ENCODE measurements at places on chromosomes 12 and 14.

GRCh38 chr12:130683811-130684210 is 32.3 kb downstream of the RIMBP2 start:
- DNase-seq: no peak

GRCh38 chr14:32195636-32196035 is 6.2 kb upstream of the RNU6-7 start:
- no peak for DNase-seq

GRCh38 chr12:52655720-52656124 is 3.7 kb upstream of the KRT2 start:
- no peak for DNase-seq

GRCh38 chr14:84036840-84037239 is 1493.1 kb upstream of the FLRT2 start:
- DNase-seq: no peak

- DNase-seq: peak; percentile 85
Observed at GRCh38 chr14:106872611-106873446, 1346.4 kb downstream of the TMEM121 start.

DNA sequence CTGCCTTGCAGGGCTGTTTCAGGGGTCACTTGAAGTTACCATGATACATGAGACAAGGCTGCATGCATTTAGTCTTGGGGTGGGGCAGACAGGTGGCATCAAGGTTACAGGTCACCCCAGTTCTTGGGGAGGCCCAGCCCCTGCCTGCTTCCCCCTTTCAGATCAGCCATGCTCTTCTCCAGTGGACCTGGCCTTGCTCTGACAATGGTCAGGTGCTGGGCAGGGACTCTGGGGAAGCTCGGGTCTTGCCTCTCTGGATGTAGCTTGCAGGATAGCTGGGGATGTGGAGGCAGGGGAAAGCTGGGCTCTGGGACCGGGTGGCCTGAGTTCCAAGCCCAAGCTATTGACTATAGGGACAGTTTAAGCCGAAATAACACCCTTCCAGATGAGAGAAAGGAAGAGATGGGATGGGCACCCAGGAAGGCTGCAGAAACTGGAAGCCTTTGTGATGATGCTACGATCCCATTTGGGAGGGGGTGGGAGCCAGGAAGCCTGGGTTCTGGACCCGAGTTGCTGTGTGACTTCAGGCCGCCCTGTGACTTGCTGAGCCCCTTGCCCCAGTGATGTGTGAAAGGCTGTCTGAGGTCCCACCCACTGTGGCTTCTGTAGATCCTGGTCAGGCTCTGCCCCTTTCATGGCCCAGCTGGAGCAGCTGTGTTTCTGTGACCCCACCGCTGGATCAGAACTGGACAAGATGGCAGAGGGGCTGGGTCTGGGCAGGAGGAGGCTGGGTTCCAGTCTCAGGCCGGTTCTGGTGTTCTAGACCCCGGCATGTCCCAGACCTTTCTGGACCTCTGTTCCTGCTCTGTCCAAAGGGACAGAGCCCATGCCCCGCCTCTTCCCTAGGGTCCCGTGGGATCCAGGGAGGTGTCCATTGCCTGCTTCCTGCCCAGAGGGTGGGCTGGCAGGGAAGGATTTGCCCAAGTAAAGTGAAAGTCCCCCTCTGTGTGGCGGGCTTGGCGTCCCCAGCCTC is 2.1 kb downstream of the TNFAIP2 start:
- DNase-seq: no peak

GRCh38 chr12:44384136-44384535 is 492.0 kb downstream of the NELL2 start:
- DNase-seq: no peak

DNA sequence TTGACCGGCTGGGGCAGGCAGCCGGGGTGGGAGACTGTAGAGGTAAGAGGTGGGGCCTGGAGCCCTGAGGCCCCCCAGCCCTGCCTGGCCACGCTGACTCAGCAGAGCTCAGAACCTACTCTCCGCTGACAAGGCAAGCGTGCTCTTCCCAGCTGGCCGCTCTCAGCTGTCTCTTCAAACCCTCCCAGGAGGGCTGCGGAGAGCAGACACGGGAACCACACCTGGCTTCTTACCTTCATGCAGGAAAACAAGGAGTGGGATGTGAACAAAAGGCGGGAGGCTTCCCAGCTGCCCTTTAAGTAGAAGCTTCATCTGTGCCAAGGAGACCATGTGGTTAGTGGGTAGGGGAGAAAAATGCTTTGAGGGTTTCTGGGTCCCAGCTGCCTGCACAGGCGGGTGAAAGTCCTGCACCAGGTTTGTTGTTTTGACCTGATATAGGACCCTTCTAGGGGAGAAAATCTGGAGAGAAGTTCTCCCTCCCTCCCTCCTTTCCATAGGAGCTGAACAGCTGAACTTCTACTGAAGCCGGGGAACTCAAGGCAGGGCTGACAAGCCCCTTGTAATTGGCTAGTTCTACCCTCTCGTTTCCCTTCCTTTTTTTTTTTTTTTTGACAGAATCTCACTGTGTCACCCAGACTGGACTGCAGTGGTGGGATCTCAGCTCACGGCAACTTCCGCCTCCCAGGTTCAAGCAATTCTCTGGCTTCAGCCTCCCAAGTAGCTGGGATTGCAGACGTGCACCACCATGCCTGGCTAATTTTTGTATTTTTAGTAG is 12.8 kb upstream of the TESC start:
- no peak for DNase-seq

- DNase-seq: no peak
Observed at GRCh38 chr12:41536813-41537490, 348.8 kb downstream of the PDZRN4 start.

DNA sequence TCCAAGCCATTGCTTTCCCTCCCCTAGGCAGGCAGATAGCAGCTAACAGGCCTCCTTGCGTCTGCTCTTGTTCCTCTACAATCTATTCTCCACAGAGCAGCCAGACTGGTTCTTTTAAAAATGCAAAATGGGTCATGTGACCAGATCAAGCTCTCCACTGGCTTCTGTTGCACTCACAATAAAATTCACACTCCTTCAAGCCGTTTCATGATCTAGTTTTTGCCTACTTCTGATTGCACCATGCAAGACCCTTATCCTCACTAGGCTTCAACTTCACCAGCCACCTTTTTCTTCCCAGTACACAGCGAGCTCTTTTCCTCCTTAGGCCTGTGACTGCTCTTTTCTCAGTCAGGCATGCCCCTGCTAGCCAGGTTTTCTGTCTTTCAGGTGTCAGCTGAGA is 6.1 kb upstream of the KRAS start:
- no peak for DNase-seq

GRCh38 chr12:114944736-114945135 is 260.8 kb upstream of the TBX3 start:
- DNase-seq: no peak

- DNase-seq: no peak
Observed at GRCh38 chr12:96120359-96121100, 73.6 kb upstream of the ELK3 start.

DNA sequence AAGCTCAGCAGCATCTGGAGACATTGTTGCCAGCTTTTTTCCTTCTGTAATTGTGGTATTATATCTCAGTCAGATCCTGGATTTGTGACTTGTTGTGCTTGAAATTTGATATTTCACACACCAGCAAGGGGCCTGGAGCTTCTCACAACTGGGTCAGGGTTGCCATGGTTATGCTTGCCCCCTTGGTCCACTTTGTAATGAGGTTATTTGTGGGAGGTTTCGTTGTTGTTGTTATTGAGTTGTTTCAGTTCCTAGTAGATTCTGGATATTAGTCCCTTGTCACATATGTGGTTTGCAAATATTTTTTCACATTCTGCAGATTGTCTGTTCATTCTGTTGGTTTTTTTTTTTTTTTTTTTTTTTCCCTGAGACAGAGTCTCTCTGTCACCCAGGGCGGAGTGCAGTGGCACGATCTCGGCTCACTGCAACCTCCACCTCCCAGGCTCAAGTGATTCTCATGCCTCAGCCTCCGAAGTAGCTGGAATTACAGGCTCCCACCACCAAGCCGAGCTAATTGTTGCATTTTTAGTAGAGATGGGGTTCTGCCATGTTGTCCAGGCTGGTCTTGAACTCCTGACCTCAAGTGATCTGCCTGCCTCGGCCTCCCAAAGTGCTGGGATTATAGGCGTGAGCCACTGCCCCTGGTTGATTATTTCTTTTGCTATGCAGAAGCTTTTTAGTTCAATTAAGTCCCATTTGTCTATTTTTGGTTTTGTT is 80.6 kb upstream of the ETV6 start:
- no peak for DNase-seq

DNA sequence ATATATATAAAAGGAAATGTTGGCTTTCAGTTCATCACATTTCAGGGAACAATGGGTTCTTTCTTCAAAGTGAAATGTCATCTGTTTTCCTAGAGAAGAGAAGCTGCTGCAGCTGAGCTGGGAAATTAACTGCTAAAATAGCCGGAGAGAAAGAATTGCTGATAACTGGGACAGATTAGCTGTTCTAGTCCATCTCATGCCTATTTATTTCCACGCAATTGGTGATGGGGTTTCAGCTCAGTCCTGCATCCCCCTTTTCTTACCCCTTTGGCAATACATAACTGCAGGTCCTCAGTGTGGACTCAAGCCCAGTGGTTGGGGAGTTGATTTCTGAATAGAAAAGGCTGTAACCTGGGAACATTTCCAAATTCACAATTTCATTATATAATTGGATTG is 436.9 kb upstream of the TMEM132C start:
- DNase-seq: no peak

DNA sequence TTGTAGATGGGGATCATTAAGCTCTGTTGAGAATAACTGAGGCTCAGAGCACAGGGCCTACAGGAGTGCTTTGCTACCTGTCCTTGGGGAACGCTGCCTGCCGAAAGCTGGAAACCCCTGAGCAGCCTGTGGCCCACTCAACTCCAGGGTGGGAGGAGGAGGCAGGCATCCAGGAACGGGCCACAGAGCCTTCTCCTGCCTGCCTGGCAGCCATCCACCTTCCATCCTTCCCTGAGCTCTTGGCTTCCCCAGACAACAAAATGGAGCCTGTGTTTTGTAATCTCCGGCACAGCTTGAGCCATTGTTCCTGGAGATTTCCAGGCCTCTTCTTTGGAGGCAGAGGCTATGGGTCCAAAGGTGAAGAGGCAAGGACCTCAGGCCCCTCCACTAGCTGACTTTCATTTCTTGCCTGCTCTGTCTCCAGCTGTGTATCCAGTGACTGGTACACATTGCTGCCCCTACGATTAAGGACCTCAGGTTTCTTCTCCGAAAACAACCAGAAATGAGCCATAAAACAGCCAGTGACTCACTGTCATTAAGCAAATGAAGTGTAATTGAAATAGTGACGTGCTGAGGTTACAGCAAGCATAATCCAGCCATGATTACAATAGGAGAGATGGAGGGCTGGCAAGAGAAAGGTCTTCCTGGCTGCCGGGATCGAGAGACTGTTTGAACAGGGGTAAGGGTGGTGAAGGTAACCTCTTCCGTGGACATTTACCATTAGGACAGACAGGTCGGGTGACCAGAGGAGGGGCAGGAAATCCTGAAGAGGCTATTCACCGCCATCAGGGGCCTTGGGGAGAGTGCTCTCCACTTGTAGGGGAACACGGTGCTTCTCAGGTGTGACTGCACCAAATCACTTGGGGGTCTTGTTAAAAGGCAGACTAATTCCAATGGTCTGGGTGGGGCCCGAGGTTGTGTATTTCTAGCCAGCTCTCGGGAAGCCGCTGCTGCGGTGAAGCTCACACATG is 56.3 kb upstream of the KCNA5 start:
- no peak for DNase-seq

DNA sequence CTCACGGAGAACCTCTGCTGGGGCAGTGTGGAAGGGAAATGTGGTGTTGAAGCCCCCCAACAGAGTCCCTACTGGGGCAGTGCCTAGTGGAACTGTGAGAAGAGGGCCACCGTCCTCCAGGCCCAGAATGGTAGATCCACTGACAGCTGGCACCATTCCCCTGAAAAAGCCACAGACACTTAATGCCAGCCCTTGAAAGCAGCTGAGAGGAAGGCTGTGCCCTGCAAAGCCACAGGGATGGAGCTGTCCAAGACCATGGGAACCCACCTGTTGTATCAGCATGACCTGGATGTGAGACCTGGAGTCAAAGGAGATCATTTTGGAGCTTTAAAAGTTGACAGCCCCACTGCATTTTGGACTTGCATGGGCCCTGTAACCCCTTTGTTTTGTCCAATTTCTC is 363.5 kb upstream of the PRICKLE1 start:
- DNase-seq: no peak

- no peak for DNase-seq
Observed at GRCh38 chr14:106227793-106228192, 701.4 kb downstream of the TMEM121 start.

- no peak for DNase-seq
Observed at GRCh38 chr14:66224492-66225178, 261.5 kb upstream of the CCDC196 start.

GRCh38 chr12:45828402-45828801 is 98.9 kb downstream of the ARID2 start:
- DNase-seq: no peak

- DNase-seq: no peak
Observed at GRCh38 chr12:52821826-52822660, 8.1 kb upstream of the KRT4 start.

GRCh38 chr14:103347091-103347815 is 13.2 kb downstream of the EIF5 start:
- no peak for DNase-seq

DNA sequence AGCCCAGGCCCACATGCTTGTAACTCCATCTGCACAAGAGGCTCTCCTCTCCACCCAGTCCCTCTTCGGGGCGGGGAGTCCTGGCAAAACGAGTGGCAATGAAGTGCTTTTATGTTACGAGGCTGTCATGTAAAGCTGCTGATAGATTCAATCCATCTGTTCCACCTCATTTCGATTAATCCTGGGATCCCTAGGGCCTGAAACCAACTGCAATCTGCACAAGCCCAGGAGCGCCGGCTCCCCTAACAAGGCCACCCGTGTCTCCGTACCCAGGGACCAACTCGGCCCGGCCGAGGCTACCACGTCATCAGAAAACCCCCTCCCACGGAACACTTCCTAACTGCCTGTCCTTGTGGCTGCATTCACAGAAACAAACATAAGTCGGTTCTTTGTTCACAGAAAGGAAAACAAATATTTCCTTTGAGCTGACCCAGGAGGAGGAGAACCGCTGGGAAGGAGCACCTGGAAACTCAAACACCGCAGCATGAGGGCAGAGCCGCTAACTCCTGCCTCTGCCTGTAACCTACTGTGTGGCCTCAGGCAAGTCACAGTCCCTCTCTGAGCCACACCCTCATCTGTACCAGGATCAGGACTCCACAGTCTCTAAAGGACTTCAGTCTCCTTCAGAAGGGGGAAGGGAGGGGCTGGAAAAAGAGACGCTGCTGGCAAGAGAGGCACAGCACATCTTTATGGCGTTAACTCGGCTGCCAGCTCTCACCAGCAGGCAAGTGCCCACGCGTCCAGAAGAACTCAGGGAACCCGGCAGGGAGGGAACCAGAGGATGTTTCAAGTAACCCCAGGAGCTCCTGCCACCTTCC is 47.8 kb downstream of the CCDC88C start:
- DNase-seq: no peak

- no peak for DNase-seq
Observed at GRCh38 chr12:50519353-50519752, 14.6 kb downstream of the DIP2B start.

DNA sequence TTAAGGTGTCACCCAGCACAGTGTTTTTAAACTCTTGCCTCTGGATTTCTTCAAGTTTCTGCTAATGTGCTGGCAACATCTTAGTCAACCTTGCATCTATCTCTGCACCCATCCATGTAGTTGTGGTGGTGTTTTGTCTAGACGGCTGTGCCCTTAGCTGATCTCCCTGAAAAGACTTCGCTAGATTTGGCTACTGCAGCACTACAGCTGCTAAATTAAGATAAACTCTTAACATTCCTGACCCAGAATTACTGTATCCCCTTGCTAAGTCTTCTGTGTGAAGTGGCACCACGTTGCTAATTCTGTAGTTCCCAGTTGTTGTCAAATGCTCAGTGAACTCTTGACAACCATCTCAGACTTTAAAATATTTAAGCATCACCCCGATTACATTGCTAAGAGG is 66.8 kb downstream of the SRGAP1 start:
- no peak for DNase-seq

Measured in activated naive CD4-positive, alpha-beta T cell (primary cell).